Activated T-helper 17 cell treated with anti-CD3 and anti-CD28 coated beads, Interleukin-2, amount 50 U/mL, for 72 hours (primary cell): ENCODE measurements at places on chromosomes 13 and 19. TPM values are rescaled to one million over a fixed set of nuclear protein-coding genes. Genes with fewer than 3 reads are reported as not detected.

LRFN3 gene
- total RNA-seq = 15.1 TPM

DNA sequence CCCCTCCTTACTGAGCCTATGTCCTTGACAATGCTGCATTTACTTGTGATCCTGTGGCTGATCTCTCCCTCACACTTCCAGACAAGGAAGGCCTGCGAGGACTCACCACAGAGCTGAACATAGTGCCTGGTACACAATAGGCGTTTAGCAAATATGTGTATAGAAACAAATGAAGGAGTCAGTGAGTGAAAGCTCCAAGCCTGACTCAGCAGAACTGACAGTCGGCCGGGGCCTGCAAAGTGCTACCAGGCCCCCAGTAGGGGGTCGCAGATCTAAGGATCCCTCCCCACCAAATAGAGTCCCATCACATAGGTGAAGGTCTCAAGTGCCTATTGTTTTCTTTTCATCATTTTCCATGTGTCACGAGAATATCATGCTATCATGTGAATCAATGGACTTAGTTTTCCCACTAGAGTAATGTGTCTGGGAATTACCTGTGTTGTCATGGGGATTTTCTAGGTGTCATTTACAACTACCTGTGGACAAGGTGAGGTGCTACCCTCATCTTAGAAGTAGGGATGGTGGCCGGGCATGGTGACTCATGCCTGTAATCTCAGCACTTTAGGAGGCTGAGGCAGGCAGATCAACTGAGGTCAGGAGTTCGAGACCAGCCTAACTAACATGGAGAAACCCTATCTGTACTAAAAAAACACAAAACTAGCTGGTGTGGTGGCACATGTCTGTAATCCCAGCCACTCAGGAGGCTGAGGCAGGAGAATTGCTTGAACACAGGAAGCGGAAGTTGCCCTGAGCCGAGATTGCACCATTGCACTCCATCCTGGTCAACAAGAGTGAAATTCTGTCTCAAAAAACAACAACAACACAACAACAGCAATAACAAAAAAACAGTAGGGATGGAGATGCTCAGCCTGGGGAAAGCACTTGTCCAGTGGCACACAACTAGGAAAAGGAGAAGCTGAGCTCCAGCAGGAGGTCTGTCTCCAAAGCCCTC is 50.3 kb upstream of the CYP2A7 start:
- ATAC-seq = no peak

GRCh38 chr19:677601-678436 is 1.6 kb downstream of the FSTL3 start:
- ATAC-seq = no peak

DNA sequence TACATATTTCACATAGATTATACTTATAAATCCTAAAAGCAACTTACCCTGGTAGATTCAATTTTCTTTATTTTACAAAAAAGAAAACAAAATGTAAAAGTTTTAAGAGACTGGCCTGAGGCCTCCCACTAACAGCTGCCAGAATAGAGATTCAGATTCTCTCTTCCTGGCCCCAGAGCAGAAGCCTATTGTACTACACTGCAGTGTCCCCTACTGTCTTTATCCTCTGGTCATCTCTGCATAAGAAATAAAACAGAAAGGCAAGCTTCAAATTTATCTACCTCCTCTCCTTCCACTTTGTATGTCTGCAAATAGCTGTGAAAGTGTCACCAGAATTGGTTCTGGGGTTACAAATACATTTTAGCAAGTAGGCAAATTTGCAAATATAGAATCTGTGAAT is 1004.1 kb upstream of the PCDH9 start:
- no peak for ATAC-seq

DNA sequence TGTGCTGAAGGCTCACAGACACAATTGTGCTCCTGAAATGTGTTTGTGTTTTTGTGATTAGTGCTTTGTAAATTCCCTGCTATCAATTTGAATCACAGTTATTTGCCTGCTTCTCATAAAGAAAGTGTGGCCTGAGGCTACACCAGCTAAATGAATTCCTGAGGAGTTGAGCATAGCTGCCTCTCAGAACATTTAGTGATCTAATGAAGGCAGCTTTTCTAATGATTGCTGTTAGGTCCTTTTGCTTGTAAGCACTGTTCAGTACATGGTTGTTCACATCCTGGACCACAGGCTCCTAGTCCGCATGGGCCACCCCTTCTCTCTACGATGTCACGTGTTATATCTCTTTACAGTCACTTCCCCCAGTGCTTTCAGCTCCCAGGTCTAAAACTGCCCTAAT is 238.2 kb downstream of the B3GLCT start:
- no peak for ATAC-seq

GRCh38 chr13:27969866-27970229 is 733 bp upstream of the CDX2 start:
- no peak for ATAC-seq

WASF3 gene
- 0.06 TPM for total RNA-seq

- ATAC-seq = no peak
Measured at GRCh38 chr13:25379011-25379410, 7.2 kb downstream of the ATP8A2 start.

PSG6 gene
- total RNA-seq = not detected

- peak; percentile 12 for ATAC-seq
Measured at GRCh38 chr19:37905946-37906868, at the start of gene WDR87. Gene WDR87, minus strand, starts transcription at chr19:37906594. Its CDS starts 8,355 bp downstream, at chr19:37898239.

NCAN gene
- not detected for total RNA-seq

GRCh38 chr13:73138638-73139491 is 80.1 kb downstream of the KLF5 start:
- ATAC-seq = no peak

AMER2 gene
- total RNA-seq = not detected

DNA sequence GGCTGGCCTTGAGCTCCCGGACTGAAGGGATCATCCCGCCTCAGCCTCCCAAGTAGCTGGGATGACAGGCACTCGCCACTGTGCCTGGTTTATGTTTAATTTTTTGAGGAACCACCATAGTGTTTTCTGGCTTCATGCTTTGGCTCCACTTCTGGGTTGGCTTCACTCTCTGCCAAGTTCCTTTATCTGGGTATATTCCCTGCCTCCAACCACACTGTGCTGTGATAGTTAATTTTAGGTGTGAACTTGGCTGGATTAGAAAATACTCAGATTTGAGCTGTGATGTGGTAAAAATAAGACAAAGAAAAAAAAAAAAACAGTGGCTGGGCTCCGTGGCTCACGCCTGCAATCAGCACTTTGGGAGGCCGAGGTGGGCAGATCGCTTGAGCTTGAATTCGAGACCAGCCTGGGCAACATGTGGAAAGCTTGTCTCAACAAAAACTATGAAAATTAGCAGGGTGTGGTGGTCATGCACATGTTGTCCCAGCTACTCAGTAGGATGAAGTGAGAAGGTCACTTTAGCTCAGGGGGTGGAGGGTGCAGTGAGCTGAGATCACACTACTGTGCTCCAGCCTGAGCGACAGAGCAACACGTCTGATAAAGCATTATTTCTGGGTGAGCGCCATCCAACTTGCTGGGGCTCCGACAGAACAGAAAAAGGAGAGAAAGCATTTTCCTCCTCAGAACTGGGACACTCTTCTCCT is 7.5 kb upstream of the ILF3 start:
- no peak for ATAC-seq

DNA sequence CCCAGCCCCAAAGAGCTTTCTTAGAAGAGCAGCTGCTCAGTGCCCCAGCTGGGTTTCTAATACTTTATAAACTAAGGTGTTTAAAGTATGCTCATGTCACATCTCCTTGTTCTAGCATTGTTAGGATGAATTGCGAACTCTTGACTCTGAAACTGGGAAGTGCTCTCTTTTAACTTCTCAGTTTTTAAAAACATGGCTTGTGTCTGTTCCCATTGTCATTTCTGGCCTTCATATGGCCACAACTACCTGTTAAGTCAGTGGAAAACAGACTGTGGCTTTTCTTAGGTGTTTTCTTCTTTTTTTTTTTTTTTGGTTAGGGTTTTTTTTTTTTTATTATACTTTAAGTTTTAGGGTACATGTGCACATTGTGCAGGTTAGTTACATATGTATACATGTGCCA is 164.7 kb downstream of the KCNRG start:
- ATAC-seq = no peak

- no peak for ATAC-seq
Measured at GRCh38 chr19:1810439-1811160, 1.5 kb downstream of the ATP8B3 start.

ZNF565 gene
- 6.5 TPM for total RNA-seq

DNA sequence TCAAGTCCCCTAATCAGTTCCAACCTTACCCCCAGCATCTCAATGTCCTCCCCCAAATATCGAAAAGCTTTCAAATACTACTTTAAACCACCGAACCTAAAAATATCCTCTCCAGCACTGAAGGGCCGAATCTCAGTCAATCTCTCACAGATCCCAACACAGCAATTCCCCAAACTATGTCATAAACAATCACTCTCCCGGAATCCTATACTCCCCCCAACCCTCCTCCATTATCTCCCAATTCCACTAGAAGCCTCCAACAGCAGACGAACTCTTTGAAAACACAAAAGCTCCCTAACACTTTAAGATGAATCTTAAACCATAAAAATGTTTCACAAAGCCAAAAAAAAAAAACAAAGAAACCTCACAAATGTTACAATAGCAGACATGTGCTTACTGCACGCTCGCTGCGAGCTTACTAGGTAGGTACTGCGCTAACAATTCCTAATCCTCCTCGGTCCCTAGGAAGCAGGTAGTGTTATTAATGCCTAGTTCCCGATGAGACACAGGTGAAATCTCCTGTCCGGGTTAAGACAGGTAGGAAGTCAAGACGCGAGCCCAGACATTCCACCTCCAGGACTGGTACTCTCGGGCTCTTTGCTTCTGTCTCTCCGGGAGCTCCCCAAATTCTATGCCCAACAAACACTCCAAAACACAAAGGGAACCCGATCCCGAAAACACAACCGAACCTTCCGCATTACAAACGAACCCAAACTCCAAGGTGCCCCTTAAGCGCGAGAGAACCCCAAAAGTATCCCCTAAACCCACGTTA is 14.2 kb downstream of the FBXO46 start:
- ATAC-seq = no peak

GRCh38 chr13:37766502-37766901 is 103.1 kb downstream of the TRPC4 start:
- ATAC-seq = no peak

BRME1 gene
- 4.8 TPM for total RNA-seq

CRB3 gene
- total RNA-seq = not detected

ACER1 gene
- total RNA-seq = not detected

- no peak for ATAC-seq
Measured at GRCh38 chr19:35675589-35676140, 9.3 kb downstream of the UPK1A start.

CCDC169 gene
- 2.7 TPM for total RNA-seq

DNA sequence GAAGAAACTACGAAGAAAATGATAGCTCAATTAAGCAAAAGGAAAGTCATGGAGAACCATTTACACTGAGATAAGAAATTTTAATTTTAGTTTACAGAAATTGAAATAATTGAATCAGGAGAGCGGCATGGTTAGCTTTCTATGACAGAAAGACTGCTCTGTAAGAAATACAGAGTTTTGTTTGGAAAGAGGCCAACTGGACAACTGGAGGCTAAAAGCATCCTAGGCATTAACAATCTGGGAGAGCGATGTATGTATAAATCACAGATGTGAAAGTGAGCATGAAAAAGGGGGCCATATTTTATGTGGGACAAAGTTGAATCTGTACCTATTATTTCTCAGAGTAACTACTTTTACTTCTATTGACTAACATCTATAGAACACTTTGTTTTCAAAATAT is 1608.8 kb upstream of the PCDH20 start:
- no peak for ATAC-seq

- no peak for ATAC-seq
Measured at GRCh38 chr19:29618434-29618833, 12.4 kb downstream of the POP4 start.
